Activated effector memory CD4-positive, alpha-beta T cell treated with anti-CD3 and anti-CD28 coated beads, Interleukin-2, amount 50 U/mL, for 16 hours (primary cell): ENCODE measurements at places on chromosomes 3 and 15.
A peak's percentile ranks its signal among the peaks of the same experiment; 100 is the strongest.

GRCh38 chr15:77985031-77985930 is 92.2 kb downstream of the TBC1D2B start:
- peak; percentile 53 for DNase-seq

- DNase-seq = no peak
Observed at GRCh38 chr3:71694358-71694999, 30.7 kb downstream of the EIF4E3 start.

- no peak for DNase-seq
Observed at GRCh38 chr3:137075020-137075419, 117.2 kb downstream of the IL20RB start.

DNA sequence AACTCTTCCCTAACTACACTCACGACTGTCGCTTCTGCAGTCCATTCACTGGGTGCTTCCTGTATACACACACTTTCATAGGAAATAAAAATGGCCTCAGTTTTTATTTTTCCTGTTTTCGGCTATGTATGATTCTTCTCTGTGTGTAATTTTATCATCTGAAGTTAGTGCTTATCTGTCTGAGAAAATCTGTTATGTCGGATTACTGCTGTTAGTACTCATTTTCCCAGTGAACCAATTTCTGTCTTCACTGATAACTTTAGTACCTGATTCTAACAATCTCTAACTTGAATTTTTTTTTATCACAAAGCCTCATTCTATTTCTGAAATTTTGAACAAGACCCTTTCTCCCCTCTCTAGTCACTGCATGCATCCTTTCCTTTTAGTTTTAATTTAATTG is 20.9 kb downstream of the RAB5A start:
- no peak for DNase-seq

DNA sequence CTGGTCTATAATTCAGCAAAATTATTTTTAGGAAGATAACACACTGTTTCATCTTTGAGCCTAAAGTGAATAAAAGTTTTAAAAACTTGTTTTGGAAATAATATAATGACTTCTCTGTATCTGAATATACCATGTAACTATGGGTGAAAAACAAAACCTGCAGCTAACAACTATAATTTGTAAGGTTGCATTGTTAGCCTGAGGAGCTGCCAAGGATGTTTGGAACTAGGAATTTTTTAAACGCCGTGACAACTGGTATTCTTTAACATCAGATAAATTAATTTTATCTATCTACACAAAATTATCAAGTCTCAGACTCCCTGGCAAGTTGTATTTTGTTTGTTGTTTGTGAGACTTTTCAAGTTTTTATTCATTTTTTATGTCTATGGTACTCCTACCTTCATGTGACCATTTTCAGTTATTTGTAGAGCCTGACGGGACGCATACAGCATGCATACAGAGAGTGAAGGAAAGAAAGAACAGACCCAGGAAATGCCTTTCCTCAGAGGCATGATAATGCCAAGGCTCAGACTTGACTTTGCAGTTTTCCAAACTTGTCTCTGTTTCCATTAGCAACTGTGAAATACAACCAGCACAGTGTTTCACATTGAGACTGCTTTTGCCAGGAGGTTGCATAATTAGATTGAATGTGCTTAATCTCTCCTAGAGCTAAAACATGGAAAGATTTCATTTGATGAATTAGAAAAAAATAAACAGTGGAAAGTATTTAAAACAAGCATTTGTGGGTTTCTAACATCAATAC is 60.8 kb upstream of the ARHGEF26 start:
- DNase-seq = no peak

DNA sequence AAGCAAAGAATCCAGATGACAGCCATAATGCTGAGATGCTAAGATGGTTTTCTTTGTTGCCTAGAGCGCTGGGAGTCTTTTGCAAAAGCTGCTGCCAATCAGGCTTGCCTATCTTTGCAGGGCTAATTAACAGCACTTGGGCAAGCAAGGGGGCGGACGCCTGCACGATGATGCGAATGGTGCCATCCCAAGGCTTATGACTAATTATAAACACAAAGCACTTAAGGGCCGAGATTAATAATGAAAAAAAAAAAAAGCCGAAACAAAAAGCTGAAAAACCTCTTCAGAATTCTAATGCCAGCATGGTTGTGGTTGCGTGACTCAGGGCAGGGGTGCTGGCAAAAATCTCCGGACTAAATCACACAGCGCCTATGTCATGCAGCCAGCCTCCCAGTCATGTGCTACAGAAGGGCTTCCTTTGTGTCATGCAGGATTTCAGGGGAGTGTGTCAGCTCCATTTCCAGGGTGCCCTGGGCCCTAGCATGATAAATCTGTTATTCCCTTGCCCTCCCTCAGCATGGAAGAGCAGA is 185.0 kb upstream of the ANKRD28 start:
- DNase-seq = no peak

- DNase-seq = no peak
Observed at GRCh38 chr3:13877911-13878280, 2.0 kb downstream of the WNT7A start.

DNA sequence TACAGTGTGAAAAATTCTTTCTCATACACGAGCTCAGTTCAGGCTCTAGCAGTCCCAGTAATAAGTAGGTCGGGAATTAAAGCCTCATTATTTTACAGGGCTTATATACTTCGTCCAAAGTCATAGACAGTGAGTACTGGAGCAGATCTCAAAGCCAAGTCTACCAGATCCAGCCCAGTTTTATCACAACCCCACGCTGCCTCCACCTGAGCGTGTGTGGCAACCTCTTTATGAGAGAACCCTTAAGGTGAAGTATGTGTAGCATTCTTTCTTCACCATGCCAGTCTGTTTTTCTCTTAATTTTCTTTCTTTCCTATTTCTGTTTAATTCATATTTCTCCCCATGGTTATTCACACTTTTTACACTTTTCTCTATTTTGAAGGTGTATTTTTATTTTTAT is 574.6 kb upstream of the ARPP21 start:
- no peak for DNase-seq

DNA sequence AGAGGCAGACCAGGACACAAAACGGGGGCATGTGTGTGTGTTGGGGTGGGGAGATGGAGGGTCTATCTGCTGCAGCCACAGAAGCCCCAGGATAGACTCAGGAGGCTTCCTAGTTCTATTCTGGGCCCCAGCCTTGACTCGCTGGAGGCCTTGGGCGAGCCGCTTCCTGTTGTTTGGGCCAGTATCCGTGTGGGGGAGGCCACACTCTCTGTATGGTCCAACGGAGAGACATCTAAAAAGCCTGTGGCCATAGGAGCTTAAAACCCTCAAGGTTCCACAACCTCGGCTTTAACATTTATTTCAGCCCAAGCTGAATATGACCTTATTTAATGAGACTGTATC is 32.8 kb downstream of the POC1A start:
- no peak for DNase-seq

- no peak for DNase-seq
Observed at GRCh38 chr3:175150812-175151401, 291.8 kb downstream of the NAALADL2 start.
